Left renal pelvis (tissue), 4 donors: ENCODE measurements at places on chromosomes 11 and 22. TPM values are rescaled to one million over a fixed set of nuclear protein-coding genes. Genes with fewer than 3 reads are reported as not detected.

FIBIN gene
- polyA plus RNA-seq, result 13.6 TPM

GALNT18 gene
- polyA plus RNA-seq, result 22.3 TPM

- DNase-seq, result no peak
These were observed at the start of gene TRIM49D1 for GRCh38 chr11:89922195-89922660. Gene TRIM49D1, minus strand, starts transcription at chr11:89922245. Its CDS starts 4,535 bp downstream, at chr11:89917710.

GRCh38 chr11:76756341-76756741 lies 26.8 kb upstream of the TSKU start:
- DNase-seq, result no peak

- DNase-seq, result no peak
These were observed 161.1 kb upstream of the CADM1 start for GRCh38 chr11:115665175-115665821.

DNA sequence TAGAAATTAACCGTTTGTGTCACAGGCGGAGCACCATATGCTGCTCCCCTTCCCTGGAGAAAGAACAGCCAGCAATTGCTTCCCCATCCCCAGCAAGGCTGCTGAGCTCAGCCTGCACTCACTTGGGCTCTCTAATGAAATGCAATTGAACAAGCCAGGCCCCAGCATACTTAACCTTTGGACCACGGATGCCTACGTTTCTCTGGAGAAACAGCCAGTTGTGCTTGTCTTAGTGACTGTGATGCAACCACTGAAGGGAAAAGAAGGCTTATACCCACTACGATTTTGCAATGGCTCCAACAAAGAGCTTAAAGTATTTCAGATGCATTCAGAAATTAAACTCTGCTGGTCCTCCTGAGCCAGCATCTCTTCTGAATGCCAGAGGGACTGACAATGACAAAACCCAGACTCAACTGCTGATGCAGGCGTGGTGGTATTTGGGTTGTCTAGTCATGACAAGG lies 51.3 kb upstream of the SESN3 start:
- DNase-seq, result no peak

- no peak for DNase-seq
These were observed 73.0 kb downstream of the CD44 start for GRCh38 chr11:35211952-35212351.
